ENCODE measurements at places on chromosomes 5 and 9.

DNA sequence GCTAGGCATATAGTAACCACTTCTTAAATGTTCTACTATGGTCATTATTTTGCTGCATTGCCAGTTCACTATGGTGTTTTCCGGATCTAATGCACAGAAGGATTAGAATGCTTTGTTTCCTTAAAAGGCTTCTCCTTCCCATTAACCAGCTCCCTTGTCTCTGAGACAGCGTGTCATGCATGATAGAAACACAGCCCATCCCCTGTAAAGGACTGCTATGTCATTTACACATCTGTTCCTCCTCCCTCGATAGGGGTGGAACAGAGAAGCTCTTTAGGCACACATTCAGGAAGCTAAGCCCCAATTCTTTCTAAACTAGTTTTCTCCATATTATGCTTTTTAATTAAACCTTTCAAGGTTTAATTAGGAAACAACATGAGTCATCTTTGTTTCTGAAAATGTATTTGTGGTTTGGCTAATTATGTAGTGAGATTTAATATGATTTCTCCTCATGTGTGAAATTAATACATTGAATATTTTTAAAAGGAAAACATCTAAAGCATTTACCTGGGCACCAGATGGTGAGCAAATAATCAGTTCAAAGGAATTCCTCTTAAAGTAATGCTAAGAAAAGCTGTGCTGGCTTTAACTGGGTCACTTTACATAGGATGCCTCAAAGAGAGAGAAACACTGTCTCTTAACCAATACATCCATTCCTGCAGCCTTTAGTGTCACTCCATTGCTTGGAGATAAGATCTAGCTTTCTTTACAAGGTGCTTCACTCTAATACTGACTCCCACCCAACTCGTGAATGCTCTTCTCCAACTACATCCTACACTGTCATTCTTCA is 133.3 kb upstream of the PPP1R2B start:
- no peak for DNase-seq

GRCh38 chr9:87883274-87883673 is 597 bp downstream of the SPATA31E1 start:
- DNase-seq: no peak

- DNase-seq: no peak
Measured at GRCh38 chr5:3449481-3449880, 146.2 kb upstream of the IRX1 start.

DNA sequence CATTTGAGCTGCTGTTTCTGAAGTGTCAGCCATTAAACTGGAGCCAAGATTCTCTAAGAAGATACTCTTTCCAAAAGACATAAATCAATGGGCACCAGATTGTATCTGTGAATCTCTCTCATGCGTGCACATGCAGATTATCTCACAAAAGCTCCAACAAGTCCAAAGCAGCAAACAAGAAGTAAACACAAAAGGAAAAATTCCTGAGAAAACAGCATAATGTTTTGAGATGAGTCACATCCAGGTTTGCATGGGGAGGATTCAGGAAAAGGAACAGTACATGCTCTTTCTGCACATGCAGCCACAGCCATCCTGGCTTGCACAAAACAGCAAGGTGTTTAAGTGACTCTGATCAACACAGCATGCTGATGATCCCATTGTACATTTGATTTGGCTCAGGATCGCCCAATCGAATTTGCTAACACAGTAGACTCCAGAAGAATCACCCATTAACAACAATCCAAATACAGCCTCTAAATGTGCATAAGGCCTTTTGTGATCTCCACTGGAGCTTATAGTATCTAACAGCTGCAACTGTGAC is 143.1 kb downstream of the ELAVL2 start:
- DNase-seq: no peak

DNA sequence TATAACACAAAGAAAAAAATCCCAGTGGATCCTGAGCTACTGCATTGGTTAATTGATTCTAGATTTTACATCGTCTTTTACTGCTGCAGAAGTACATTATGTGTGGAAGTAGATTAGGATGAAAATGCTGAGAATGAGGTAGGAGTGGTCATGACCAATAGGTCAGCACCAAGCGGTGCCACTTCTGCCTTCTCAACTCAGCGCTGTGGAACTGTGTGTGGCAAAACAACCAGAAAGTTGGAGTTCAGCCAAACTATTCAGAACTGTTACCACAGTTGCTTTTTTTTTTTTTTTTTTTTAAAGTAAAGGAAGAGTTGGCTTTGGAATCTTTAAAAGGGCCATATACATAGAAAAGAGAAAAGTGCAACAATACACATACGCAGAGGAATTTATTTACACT is 24.2 kb downstream of the POU5F2 start:
- DNase-seq: no peak
